ENCODE measurements at places on chromosomes 5 and 9.
A peak's percentile ranks its signal among the peaks of the same experiment; 100 is the strongest.

DNA sequence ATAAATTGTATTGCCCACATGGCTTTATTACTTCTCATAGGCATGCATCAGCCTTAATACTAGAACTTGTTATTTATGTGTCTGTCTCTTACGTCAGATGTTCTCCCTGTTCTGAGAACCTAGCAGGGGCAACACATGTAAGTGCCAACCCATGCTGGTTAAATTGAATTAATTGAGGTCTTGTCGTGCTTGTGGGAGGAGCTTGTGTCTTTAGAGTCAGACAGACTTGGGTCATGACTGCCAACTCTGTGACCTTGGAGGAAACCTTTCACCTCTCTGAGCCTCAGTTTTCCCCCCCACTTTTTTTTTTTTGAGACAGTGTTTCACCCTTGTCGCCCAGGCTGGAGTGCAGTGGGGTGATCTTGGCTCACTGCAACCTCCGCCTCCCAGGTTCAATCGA lies 2.2 kb upstream of the MEGF9 start:
- DNase-seq = no peak

DNA sequence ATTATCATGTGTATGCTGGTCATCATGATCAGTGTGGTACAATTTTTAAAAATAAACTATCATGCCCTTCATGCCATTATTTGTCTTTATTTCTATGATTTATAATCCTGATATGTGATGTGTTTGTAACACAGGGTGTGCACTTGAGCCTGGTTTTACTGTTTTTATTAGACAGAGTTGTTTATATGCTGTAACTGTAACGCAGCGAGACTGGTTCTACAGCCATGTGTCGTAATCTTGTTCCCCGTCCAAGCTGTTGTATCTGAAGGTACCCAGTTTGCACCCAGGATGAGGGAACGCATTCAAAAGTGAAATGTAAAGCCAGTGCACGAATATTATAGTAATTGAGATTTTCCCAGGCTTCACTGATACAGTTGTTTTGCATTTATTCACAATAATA lies 28.2 kb downstream of the SNX18 start:
- no peak for DNase-seq

- no peak for DNase-seq
These were observed 69.0 kb downstream of the SLC28A3 start for GRCh38 chr9:84271531-84271900.

GRCh38 chr9:107025260-107026035 lies 162.5 kb downstream of the ZNF462 start:
- peak; percentile 55 for DNase-seq

DNA sequence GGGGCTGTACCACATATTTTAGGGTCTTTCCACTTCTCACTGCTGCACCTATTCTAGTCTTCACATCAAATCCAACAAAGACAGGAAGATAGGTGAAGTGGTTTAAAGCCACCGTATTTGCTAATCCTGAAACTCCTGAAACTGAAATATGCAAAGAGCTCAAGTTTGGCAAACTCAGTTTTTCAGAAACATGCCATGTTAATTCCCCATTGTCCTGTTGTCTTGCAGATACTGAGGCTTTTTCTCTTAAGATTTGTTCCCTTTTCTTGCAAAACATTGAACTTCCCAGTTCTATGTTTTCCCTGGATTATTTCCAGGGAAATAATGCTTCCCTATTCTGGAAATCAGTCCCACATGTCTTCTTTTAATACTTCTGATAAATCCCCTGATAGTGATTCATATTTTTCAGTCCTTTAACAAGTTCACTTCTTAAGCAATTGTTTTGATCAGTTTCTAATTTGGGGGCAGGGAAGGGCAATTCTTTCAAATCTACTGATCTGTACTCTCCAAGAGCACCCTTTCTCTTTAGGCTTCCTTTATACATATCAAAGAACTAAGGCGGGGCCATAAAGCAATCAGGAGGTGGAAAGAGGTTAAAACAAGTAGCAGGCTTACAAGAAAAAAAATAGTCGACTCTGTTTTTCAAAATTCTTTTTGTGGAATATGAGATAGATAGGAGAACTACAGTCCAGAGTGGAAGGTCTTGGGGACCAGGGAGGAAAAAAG lies 648.5 kb downstream of the BNC2 start:
- no peak for DNase-seq

GRCh38 chr5:125137535-125137934 lies 391.1 kb upstream of the ZNF608 start:
- DNase-seq = no peak

DNA sequence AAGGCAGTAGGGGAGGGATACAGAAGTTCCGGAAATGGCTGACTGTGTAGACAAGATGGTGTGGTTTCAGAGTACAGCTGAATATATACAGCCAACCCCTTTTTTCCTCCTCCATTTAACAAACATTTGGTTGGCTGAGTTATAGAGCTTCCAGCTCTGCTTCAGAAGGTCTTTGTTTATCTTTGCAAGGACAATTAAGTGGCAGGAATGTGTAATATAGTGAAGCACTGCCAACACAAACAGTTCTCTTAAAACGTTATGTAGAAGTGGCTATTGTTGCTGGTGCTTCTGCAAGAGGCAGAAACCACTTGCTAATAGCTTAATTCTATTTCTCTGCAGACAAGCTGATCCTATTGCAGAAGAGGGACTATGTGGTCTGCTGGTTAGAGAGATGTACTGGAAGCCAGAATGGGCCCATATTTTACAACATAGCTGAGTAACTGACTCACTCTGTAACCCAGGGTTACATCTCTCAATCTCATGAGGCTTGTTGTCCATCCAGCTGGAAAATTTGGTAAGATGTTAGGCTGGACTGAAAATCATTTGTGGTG lies 62.7 kb upstream of the OSMR start:
- peak; percentile 98 for DNase-seq

DNA sequence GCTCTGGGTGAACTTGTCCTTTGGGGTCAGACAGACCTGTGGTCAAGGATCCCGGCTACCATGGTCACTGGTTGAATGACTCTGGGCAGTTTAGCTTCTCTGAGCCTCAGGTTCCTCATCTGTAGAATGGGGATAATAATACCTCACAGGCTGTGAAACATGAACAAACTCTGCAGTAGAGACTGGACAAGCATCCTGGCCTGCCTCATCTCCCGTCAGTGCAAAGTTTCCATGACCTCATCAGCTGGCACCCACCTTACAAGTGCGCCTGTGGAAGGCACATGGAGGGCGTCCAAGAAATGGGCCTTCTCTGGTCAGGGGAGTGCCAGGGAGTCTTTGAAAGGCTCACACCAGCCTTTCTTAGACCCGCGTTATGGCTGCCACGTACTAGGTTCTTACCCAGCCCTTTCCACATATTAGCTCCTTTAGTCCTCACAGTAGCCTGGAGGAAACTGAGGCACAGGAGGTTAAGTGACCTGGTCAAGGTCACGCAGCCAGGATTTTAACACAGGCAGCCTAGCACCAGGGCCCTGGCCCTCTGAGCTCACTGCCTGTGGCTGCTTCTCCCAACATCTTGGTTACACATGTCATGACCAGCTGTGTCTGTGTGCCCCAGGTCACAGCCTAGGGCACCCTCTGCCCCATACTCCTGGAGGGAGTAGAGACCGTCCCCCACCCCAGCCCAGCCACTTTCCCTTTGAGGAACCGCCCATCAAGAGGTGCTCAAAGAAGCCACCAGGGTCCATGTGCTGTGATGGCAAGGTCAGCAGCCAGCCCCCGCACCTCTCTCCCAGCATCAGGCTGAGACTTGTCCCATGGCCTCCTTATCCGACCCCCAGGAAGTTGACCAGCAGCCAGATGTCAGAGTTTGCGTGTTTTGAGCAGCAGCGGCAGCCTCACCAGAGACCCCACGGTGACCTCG lies 39.4 kb upstream of the RPL26L1 start:
- no peak for DNase-seq

- no peak for DNase-seq
These were observed 37.0 kb upstream of the PIK3R1 start for GRCh38 chr5:68178579-68178978.

GRCh38 chr5:151239237-151239861 lies 13.6 kb upstream of the GM2A start:
- peak; percentile 0 for DNase-seq

- no peak for DNase-seq
These were observed 99.5 kb downstream of the USP20 start for GRCh38 chr9:129934780-129935179.

DNA sequence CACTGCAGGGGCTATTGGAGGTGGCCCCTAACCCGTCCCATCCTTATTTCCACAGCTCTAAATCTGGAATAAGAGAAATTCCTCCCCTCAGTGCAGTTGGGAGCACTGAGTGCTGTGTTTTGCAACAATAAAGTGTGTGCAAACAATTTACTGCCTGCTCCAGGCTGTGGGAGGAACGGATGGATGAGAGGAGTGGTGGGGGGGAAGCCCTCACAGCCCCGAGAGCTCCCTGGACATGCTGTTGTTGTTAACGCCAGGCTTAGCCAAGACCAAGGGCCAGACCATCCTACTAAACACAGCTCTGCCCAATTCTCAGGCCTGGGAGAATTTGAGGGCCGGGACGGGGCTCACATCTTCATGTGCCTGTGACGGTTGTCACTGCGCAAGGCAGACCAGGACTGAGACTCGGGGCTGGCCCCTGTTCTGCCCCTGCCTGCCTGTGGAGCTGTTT lies 200.2 kb downstream of the DAB2IP start:
- no peak for DNase-seq

DNA sequence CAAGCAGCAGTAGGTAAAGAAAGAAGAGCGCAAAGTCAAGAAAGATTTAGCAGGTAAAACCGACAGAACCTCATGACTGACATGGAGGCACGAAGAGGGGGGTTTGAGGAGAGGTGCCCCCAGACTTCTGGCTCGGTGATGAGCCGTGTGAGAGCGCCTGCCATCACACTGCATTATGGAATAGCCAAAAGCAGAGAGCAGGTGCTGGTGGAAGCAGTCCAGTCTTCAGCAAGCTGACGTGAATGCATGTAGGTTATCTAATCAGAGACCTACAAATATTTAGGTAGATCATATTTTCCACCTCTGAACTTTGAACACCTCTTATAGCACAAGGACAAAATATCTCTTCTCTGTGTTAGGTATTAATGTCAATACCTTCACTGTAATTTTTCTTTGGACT lies 68.4 kb downstream of the RNF130 start:
- DNase-seq = no peak

- DNase-seq = no peak
These were observed 109.8 kb downstream of the DEPDC1B start for GRCh38 chr5:60590172-60590571.

- no peak for DNase-seq
These were observed 9.0 kb downstream of the EGFLAM start for GRCh38 chr5:38267372-38267771.

DNA sequence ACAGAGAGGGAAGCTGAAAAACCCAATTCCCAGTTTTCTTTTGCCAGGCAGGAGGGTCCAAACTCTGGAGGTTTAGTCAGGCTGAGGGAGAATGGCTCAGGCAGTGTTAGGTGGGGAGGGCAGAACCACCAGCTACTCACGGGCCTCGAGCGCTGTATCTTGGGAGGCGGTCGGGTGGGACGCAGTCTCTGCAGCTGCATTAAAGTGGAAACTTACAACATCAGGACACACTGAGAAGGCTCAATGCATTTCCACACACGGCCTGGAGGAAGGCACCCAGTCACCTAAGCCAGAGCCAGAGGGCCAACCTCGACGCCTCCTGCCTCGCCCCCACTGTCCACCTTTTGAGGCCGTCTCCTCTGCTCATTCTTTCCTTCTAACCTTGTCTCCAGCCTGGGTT lies 55.6 kb downstream of the CRB2 start:
- DNase-seq = no peak
